ENCODE measurements at places on chromosomes 13 and 19.

DNA sequence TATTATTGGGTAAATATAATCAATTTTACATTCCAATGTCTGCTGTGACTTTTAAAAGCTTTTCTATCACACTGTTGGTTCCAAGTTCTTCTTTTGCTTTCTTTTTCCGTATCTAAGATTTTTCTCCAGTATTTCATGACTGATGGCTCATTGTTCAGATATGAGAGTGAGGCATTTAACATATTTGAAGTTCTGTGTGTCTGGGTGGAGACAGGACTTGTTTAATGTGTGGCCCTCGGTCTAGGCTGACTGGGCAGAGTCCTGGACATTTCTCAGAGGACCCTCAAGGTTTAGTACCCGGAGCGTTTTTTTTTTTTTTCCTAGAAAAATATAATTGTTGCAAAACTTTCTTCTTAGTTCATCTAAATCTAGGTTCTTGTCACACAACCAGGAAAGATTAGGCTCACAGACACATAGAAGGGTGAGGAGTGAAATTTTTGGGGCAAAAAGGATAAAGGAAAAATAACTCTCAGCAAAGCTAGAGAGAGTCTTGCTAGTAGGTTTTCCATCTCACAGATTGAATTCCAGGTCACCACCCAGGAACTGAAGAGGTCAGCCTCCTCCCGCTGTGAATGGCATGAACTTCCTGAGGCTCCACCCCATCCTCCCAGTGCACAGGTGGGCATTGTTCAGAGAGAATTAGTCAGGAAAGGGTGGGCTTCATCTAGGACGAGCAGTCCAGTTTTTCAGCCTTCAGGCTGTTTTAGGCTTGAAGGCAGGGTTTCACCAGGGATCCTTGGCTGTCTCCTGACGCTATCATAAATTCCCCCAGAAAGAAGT, 1002.4 kb upstream of the PCDH9 start:
- DNase-seq, result no peak

- DNase-seq, result no peak
Measured at GRCh38 chr19:58460039-58460438, 6.8 kb upstream of the ZNF324 start.

GRCh38 chr13:28093881-28094280, 6.5 kb downstream of the FLT3 start:
- no peak for DNase-seq

DNA sequence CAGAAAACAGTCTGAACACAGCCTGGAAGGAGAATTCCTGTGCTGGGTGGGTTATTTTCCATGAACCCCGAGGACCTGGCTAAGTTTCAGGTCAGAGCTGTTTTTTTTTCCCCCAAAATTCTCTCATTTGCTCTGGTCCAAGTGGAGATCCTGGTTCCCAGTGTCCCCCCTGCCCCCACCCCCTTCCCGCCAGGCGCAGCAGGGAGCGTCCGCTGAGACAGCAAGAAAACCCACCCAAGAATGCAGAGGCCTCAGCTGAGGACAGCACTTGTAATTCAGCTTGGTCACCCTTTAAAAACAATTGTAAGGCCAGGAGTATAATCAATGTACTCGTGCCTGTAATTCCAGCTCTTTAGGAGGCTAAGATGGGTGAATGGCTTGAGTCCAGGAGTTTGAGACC, 11.4 kb upstream of the TSPAN16 start:
- DNase-seq, result no peak

Measured in midbrain (tissue), 1 donor.